ENCODE measurements at places on chromosomes 1 and 21.

DNA sequence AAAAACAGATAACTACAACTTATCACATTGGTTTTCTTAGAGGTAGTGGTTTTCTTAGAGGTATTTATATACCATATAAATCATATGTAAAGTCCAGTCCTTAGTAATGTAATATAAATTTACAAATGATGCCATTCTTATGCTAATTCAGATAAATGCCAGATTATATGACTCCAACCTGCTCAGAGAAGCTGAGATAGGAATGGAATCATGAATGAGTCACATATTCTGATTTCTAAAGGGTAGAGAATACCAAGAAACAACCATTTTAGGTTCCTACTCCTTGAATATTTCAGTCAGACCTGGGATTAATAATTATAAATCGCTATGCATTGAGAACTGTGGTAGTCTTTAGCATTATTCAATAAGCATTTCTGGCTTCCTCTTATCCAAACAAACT is 760.1 kb upstream of the NEGR1 start:
- DNase-seq, result no peak

GRCh38 chr1:224753491-224753890 is 137.4 kb downstream of the CNIH3 start:
- no peak for DNase-seq

- DNase-seq, result no peak
Observed at GRCh38 chr1:229874609-229875008, 192.4 kb upstream of the GALNT2 start.

- no peak for DNase-seq
Observed at GRCh38 chr1:207362962-207363860, 41.7 kb downstream of the CD55 start.

DNA sequence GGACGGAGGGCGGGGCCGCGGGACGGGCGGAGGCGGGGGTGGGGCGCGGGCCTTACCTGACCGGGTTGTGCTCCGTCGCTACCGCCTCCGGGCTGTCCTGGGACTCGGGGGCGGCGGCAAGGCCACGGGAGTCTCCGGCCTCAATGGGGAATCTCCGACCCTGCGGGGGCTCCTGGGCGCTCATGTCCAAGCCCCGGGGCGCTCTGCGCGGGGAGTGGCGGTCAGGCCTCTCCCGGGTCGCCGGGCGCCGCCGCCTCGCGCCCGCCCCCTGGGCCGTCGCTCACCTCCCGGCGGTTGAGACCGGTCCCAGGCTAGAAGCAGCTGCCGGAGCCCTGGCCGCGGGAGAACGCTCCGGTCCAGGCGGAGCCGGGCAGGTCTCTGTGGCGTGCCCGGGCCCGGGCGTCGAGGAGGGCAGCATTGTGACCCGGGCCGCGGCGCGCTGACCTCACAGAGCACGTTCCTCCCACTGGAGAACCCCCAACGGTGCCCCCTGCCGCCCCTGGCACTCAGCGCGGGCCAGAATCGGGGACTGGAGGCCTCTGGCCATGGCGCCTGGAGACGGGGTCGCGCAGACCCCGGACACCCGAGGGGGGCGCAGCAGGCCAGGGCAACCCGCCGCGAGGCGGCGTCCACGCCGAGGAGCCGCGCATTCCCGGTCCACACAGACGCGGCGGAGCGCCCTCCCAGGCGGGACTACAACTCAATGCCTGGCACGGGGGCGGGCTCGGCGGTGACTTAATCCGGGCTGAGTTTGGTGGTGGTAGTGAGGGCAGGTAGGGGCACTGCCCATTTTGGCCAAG is 411 bp downstream of the FAM229A start:
- DNase-seq, result no peak

DNA sequence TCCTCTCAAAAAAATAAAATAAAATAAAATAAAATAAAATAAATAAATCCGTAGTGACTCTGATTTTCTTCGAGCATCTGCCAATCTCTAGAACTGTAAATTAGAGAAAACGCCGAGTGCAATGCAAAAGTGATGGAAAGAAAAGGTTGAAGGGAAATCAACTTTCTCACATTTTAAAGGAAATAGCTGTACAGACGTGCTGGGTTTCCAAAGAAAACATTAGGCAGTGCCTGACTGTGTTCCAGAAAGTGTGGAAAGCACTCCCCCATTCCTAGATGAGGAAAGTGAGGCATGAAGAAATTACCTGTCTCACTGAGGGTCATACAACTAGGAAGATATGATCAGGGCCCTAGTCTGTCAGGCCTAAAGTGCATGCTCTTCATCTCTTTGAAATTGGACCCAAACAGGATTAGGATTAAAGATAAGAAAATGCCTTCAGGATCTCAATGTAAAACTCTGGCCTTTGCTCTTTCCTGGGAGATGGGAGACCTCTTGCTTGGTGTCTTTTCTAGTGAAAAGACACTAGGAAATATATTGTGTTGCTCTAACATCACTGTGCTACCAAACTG is 1.8 kb upstream of the PTPN14 start:
- no peak for DNase-seq

DNA sequence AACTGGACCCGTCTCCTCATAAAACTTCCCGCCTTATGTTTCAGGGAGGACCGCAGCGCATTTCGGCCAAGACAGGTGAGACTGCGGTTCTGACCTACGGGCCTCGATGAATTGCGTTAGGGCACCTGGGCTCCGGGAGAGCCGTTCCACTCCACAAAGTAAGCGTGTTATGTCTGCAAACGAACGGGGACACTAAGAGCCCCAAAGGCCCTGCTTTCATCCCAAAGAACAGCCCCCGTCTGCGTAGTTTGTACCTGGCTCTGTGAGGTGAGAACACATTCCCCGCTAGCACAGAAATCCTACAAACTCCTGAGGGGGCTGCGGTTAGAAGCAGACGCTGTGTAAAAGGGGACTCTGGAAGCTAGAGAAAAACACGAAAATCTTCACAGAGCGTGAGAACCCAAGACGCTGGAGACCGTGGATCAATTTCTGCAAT is 41.6 kb upstream of the PPIAL4F start:
- DNase-seq, result no peak

- no peak for DNase-seq
Observed at GRCh38 chr1:58883888-58884482, 100.1 kb upstream of the JUN start.

DNA sequence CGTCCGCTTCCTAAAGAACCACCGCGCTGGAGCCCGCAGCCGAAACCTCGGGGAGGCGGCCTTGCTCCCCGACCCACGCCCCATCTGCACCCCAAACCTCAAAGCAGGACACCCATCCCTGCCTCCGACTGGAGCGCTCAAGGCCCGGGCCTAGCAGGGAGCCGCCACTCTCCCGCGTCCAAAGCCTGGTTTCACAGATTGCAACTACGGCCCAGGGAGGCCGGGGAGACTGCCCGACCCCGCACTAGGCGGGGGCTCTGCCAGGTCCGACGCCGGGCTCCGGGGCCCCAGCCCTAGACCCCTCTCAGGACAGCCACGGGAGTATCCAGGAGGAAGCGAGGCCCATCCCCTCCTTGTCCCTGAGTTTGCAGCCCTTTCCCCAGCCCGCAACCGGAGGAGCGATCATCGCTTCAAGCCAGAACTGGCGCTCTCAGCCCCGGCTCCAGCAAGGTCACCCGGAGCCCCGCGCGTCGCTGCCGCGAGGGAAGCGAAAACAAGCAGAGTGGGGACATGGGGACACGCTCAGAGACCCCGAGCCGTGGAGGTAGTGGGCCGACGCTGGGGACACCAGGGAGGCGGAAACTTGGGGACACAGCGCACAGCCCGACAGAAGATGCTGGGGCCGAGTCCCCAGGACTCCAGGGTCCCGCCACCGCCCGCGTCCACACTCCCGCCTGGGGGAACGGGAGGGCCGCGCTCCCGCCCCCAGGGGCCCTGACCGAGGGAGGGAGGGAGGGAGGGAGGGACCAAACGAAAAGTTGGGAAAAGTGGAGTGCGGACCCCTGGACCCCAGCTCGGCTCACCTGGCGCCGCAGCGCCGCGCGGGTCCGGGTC is 433 bp downstream of the TMEM200B start:
- DNase-seq, result peak; percentile 14

GRCh38 chr1:118826669-118827068 is 161.5 kb downstream of the TBX15 start:
- DNase-seq, result no peak

DNA sequence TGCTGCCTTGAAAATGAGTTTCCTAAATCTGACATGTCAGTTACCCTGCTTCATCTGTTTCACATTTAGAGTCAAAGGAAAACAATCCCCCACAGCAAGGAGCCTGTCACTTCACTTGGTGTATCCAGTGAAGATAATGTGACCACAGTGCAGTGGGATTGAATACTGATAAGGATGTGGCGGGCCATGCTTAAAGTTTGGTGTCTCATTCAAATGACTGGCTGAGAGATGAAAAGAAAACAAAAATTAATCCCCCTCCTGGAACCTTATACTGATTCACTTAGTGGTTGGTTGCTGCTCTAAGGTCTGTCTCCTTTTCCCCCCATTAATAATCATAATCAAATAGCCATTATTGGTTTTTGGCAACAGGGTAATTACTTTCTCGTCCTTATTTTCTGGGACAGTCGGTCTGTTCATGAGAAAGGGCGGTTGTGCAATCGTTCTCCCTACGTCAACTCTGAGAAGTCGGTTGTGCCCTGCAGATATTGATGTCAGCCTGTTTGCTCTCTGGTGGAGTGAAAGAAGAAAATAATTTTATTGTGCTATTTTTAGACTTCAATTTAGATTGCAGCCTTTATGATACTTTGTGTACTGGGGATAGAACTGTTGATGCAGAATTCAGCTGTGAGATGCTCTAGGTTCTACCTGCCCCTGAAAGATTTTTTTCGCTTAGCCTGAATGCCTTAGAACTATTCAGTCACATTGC is 360.2 kb downstream of the DISC1 start:
- DNase-seq, result no peak

DNA sequence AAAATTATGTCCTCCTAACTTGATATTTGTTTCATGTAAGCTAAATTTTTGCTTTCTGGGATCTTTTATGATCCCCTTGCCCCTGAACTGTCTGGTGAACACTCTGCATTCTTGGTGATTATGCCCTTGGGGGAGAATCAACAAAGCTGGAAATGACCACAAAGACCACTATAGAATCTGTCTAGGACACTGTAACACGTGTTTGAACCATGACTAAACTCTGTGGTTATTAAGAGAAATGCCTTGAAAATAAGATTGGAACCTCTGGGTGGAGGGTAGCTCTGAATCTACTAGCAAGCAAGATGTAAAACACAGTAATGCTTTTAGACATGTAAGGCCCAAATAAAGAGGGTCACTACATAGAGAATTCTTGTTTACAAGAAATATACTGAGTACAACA is 237.5 kb downstream of the HMCN1 start:
- no peak for DNase-seq

DNA sequence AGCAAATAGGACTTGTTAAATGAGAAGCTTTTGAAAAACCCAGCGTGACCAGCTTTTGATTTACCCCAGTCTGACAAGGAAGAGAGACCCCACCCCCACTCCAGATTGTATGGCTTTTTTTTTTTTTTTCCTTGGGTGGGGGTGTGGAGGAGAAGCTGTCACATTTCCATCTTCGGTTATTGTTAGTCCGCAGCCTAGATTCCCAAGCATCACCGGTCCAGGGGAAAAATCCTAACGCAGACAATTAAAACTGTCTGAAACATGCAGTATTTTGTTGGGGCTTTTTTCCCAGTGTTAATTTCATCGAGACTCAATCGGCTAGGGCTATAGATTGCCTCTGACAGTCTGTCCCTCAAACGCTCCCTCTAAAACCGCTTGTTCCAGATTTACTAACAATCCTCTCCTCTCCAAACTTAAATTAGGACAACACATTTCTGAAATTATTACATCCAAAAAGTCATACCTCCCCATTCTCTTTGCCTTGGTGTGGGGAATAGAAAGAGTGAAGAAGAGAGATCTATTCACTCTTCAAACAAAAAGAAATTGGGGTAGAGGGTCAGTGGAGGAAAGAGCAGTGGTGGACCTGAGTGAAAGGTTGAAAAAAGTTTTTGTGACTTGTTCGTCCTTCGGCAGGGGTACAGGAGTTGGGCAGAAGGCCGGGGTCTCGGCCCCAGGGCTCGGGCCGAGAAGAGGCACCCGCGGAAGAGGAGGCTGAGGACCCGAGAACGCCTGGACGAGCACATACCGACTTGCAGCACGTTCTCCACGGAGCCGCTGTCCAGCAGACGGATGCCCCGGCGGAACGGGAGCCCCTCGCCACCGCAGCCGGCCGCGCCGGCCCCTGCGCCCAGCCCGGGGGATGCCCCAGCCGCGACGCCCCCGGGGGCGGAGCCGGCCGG is 1.1 kb downstream of the ZSWIM5 start:
- DNase-seq, result peak; percentile 3

GRCh38 chr1:48018799-48019198 is 21.6 kb upstream of the TRABD2B start:
- DNase-seq, result no peak

- DNase-seq, result peak; percentile 42
Observed at GRCh38 chr1:29793101-29793546, 556.8 kb downstream of the PTPRU start.

DNA sequence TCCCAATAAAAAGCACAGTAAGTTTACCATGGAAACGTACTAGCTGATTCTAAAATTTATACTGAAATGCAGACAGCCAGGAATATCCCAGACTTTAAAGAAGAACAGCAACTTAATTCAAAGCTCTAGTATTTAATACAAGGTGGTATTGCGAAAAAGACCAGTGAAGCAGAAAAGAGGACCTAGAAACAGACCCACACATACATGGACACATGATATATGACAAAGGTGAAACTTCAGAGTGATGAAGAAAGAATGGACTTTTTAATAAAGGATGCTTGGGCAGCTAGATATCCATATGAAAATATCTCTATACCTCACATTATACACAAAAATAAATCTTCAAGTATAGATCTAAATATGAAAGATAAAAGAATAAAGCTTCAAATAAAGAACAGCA is 62.6 kb downstream of the COP1 start:
- no peak for DNase-seq

DNA sequence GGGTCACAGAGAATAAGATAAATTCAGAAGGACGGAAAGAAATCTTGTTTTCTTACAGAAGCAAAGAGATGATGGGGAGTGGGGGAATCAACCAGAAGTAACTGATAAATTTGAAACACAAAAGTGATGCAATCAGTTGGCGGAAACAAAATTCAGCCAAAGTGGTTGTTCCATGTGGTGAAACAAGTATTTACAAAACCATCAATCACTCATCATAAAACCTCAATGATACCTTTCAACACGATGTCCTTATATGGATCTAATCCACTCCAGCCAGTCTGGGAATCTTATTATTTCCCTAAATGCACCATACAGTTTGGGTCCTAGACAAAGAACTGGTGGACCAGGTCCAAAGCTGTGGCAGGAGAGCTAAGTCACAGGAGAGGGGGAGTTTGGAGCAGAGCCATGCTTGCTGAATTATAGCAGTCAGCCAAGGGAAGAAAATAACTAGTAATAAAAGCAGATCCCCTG is 303.8 kb upstream of the LRRC7 start:
- no peak for DNase-seq

All from T-helper 9 cell (primary cell).